ENCODE measurements at places on chromosomes 2 and 18.

- DNase-seq = no peak
These were observed 571.5 kb downstream of the SLC4A3 start for GRCh38 chr2:220198896-220199295.

- no peak for DNase-seq
These were observed 828.0 kb upstream of the CDH2 start for GRCh38 chr18:29004921-29005320.

- no peak for DNase-seq
These were observed 199.4 kb upstream of the REV1 start for GRCh38 chr2:99689145-99689742.

DNA sequence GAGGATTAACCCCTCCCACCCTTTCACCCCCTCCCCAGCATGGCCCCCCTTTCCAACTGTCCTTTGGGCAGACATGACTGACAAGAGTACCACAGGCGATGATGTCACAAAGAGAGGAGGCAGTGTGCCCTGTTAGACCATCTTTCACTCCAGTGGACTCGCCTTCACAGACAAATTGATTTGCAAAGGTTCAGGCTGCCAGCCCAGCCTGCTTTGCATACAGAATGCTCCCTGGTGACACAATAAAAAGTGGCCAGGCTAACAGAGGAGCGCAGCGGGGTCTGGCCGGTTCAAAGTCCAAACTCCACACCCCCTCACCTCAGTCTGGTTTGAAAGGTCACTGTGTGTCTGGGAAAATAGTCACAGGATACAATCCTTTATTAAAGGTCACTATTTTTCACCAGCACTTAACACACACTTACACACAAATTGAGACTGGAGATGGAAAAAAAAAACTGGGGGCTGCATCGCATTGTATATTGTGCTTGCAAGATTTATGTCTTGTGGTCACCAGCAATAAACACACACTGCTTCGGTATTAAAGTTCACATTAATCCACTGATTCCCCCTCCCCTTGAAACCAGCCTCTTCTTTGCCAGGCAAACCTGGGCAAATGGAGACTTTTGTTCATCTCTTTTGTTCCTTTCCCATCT lies 236.9 kb downstream of the BCL11A start:
- no peak for DNase-seq

- no peak for DNase-seq
These were observed 106.5 kb downstream of the PIGN start for GRCh38 chr18:62080172-62080900.
